ENCODE measurements at places on chromosomes 12 and 14.

- DNase-seq: no peak
Observed at GRCh38 chr14:93042968-93043940, 72.5 kb downstream of the ITPK1 start.

DNA sequence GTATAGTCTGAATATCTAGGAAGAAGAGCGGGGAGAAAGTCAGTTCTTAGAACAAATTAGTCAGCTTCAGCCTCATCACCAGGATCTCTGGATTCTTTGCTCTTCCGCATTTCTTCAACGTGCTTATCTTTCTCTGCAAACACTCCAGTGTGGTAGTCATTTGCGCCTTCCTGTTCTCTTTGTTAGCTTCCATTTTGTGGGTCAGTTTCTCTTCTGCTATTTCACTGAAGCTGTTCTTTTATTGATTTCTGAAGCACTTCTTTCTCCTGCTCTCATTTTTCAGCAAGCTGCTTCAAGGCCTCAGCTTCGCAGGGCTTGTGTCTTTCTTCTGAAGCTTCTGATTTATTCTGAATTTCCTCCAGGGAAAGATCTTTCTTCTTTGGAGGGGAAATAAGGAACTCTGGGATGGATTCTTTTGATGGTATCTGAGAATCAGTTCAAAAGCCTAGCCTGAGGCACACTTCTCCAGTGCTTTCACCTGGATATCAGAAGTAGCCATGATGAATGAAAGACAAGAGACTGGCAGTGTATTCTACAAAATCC lies 13.5 kb downstream of the AMN1 start:
- DNase-seq: no peak

- DNase-seq: no peak
Observed at GRCh38 chr12:39989501-39989900, 116.4 kb downstream of the SLC2A13 start.

DNA sequence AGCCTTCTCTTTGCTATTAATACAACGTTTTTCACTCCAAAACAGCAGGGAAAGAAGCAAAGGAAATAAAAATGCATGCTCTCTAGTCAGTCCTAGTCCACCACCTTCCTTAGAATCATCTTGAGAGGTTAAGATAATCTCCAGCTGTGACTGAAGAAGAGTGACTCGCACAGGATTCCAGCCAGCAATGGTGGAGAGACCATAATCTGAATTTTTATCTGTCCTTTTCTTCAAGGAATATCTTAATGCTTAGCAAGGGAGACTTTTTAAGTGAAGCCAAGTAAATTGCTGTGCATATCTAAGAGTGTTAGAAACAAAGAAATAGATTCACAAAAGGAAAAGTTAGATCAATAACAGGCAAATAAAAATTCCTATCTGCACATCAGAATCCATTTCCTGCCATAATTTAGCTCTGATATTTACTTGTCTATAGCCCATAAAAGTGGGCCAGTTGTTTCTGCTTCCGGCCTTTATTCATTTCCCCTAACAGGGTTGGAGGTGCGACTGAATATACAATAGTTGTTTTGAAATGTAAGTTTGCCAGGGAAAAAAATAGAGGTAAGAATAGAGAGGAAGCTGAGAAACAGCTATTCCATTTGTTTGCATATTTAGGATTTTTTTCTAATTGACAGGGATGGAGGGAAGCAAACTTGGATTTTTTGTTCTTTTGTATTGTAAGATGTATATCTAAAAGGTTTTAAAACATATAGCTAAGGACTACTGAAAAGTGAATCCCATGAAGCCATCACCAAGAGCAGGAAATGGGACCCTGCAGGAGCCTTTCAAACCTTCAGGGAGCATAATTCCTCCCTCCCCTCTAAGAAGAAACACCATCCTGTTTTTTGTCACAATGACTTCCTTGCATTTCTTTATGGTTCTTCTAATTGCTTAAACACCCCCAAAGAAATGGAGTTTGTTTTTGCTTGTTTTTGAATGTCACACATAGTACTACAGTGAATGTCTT lies 154.0 kb downstream of the ITPR2 start:
- DNase-seq: no peak

DNA sequence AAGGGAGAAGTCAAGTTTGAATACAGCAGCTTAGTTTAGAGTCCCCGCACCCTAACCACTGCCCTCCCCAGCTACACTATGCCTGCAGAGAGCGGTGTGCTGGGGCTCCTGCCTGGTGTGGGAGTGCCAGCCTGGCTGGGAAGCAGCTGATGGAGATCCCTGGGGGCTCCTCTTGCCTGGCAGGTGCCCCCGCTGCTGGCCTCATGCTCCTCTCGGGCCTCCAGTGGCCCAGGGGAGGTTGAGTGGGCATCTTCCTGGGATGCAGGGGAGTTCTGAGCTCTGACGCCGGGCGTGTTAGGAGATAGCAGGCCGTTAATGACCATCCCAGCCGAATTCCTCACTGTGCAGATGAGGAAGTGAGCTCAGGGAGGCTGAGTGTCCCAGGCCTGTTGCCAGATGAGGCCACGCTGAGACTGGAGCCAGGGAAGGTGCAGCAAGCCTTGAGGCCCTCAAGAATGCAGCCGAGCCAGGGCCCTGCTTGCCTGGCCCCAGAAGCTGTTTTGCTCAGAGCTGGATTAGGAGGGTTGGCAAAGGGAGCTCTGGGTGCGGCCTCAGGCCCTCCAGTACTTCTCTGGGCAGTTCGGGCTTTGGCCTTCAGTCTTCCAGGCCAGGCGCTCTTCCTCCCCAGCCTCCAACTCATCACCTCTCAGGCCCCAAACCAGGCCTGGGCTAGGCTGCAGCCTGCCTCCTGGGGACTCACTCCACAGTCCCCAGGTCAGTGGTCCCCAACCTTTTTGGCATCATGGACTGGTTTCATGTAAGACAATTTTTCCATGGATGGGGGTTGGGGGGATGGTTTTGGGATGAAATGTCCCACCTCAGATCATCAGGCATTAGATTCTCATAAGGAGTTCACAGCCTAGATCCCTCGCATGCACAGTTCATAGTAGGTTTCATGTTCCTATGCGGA lies 6.6 kb upstream of the CYP46A1 start:
- DNase-seq: no peak
